ENCODE measurements at places on chromosomes 1 and 21. TPM values are rescaled to one million over a fixed set of nuclear protein-coding genes. Genes with fewer than 3 reads are reported as not detected.
A peak's percentile ranks its signal among the peaks of the same experiment; 100 is the strongest.

DNA sequence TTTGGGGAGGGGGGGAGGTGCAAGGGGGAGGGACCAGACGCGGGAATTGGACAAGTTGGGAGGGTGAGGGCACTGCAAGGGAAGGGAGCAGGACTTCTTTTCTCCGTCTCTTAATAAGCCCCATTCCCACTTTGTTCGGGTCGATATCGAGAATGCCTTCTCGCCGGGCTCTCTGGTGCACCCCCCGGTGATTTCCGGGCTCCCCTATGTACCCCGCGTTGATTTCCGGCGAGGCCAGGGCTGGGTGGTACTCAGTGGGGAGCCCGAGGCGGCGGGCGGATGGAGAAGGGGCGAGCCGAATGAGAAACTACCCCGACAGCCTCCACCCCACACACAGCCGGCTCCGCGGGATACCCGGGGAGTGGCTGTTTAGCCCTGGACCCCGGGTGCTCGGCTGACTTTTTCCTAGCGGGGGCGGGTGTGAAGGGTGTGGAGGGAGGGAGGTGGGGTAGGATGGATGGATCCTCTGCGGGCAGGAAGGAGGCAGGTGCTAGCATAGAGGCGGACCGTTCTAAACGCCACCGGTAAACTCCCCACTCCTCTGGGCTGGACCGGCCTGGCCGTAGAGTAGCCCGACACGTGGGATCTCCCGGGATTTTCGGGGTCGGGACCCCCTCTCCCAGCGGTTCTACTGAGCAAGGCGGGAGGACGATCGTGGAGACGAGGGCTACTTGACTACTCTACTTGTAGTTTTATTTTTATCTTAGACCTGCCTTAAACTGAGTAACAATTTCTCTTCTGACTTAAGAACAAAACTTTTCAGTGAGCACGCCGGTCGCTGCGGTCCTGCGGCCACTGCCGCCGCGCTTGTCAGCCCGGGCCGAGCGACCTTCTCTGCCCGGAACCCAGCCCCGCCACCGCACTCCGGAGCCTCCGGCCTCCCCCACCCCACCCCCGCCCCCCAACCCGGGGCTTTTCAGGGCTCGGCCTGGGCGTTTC is 1.0 kb downstream of the RNF220 start:
- DNase-seq = peak; percentile 20

DNA sequence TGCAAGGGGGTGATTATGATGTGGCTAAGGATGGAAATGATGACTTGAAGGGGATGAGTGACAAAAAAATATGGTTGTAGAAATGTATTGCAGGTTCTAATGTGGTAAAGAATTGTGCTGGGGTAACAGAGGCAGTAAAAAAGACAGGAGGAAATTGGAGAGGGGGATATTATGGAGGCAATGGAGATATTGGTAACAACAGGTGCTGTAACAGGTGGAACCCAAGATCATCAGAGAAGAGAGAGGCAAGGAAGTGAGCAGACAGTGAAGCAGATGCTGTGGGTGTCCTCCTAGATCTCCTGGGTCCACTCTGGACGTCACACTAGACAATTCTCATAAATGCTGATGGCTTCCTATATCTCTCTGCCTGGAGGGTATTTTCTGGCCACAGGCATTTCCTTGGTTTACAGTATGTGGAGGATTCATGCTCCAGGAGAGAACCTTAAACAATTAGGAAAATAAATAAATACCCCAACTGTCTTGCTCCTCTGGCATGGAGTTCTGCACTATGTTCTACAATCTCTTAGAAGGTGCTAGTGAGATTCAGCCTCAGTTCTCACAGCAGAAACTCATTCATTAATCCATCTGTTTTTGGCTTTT is 620.3 kb upstream of the PLXNA2 start:
- no peak for DNase-seq

DNA sequence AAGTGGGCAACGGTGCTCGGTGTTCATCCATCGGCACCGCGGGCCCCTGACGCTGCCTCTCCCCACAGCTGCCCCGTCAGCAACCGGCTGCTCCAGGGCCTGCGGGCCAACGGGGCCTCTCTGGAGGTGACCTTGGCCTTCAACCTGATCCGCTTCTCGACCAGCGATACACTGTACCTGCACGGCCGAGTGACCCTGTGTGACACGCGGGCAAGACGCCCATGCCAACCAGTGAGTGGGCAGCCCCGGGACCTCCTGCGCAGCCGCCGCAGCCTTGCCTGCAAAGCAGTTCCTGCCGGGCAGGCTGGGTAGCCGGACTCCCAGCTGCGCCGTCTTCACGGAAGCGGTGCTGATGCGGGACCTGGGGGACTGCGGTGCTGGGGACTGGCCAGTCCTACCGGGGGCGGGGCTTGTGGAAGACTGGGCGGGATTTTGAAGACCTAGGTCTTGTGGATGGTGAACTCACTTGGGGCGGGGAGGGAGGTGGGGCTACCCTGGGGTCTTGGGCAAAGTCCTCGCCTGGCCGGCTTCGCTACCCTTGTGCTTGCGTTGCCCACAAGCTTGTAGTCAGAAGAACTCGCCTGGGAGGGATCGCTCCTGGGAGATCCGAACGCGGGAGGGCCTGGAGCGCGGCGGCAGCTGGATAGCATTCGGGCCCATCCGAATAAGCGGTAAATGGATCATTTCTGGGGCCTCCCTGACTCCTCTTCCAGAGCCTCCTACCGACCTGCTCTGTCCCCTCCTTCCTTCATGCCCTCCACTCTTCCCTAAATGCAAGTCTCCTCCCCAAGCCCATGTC is 8.8 kb upstream of the CEP85 start:
- DNase-seq = peak; percentile 88

DNA sequence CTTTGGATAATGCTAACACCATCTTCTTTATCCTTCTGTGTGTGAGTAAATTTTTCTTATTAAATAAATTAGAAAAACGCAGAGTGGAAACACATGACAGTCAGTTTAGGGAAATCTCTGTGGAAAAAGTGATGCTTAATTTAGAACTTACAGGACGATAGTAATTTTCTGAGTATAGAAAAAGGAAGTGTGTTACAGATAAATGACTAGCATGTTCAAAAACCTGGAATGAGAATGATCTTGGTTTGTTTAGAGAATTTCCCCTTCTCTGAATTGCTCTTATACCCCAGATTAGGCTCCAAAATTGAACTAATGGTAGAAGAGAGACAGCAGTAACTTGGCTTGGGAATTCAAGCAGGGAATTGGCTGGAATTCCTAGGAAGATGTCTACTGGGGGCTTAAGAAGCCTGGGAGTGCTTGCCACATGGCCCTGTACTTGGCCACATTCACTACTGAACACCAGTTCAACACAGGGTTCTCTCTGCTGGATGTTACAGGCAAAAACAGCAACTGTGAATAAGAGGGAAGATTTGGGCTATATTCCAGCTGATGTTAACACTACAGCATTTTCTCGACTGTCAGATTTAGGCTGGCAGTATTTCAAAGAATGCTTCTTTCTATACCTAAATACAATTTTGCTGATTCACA is 1004.2 kb downstream of the TTLL7 start:
- DNase-seq = no peak

DNA sequence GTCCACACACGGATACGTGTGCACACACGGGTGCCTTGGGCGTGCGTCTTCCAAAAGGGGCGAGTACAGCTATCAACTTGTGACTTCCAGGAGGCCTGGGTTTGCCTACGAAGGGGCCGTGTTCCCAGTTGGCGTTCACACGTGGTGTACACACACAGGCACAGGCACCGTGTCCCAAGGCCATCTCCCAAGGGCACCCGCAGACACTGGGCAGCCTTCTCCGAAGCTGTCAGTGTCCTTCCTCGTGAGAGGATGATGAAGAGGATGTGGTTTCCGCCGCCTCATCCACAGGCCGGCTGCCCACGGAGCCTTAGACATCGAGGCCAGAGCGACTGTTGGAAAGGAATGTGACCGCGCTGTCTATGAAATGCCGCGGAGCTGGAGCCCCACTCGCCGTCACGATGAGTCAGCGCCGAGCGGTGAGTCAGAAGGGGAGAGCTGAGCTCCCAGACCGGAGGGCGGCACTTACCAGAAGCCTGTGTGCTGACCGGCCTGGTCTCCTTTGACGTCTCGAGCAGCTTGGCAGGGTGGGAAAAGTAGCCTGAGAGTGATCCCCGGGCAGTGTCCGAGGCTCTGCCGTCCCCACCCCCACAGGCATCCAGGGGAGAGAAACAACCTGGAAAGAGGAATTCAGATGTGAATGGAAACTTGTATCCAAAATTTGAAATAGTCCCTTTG is 141.4 kb upstream of the ARHGEF16 start:
- DNase-seq = peak; percentile 96

DNA sequence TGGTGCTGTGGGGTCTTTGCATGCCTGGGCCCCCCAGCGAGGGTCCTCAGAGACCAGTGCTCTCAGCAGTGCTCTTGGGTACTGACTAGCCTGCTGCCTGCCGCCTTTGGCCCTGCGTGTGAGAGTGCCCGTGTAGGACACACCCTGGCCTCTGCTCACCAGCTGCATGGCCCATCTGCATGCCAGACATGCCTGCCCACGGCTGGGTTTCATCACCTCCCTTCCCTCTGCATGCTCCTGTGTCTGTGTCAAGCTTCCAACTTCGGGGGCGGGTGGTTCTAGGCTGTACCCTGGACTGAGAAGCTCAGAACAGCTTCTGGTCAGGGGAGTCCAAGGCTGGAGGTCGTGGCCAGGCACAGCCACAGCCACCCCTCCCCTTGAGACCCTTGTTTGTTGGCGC is 56.9 kb downstream of the PTPRF start:
- no peak for DNase-seq

DNA sequence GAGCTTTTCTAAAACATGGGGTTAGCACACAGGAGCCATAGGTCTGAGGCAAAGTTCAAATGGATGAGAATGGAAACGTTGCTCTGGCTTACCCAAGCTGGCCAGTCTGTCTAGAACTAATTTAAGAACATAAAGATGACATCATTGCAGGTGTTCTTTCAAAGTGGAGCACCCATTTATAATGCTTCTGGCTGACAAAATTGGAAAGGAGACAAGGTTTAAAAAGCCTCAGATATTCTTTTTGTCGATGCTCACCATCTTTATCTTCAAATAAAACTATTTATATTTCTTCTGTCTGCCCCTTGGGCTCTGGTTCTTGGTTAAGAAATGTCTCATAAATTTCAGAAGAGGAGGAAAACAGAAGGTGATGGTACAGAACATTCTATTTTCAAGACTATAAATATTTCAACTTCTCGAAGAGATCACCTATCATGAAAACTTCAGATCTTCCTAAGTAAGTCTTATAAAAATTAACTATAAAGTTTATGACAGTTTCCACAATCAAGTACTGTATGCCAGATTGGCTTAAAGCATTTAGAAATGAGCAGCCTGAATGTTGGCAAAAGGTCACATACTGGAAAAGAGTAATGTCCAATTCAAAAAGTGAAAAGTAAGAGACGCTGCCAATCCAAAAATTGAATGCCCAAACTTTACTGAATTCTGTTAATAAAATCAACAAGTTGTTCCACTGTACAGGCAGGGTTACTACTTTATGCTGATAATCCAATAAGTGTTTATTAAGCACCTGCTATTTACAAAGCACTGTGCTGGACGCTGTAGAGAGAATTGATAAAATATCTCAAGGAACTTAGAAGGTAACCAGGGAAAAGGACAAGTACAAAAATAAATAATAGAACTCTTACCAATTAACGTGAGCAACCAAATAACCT is 92.0 kb downstream of the ETS2 start:
- no peak for DNase-seq

- no peak for DNase-seq
These were observed 1630.4 kb upstream of the B3GALT2 start for GRCh38 chr1:194816859-194817258.

TLR5 gene
- 0.88 TPM for total RNA-seq

TRIM46 gene
- 1.1 TPM for total RNA-seq

DNA sequence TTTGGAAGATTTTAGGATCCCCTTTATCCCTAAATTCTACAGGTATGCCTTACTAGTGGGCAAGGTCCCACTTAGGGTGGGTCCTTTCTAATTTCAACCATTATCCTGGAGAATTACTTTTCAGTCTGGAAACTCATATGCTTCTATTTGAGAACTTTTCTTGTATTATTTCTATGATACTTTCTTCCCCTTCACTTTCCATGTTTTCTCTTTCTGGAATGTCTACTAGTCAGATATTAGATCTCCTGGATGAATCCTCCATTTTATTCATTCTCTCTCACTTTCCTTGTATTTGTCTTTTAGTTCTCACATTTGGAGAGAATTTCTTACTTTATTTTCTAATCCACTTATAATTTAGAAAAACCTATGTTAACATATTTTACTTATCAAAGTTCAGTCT is 83.9 kb upstream of the SIPA1L2 start:
- DNase-seq = no peak

GRCh38 chr1:37905727-37906126 is 41.1 kb downstream of the INPP5B start:
- DNase-seq = no peak

DNA sequence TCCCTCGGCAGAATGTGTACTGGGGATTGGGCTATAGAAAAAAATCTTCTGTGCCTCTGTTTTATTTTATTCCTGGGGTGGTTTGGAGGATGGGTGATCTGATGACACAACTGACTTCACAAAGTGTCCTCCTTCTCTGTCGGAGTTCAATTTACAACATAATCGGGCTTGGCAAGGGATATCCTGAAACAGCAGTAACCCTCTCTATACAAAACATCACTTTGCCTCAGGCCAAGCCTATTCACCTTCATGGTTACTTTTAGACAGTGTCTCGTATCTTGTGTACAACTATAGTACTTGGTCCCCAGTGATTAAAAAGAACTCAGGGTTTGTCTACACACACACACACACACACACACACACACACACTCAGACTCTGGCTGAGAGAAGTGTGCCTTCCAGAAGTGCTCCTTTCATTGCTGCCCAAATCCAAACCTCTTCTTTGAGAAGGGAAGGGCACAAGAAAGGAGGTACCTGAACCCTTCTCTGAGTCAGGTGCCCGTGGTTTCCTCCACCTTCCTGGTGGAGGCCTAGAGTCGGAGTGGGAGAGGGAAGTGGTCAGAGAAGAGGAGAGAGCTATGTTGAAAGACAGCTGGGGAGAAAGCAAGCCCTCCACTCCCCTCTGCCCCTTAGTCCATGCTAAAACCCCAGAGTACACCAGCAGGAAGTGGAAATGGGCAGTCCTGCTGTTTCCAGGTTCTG is 62.4 kb upstream of the POU2F1 start:
- DNase-seq = no peak

GRCh38 chr1:154404984-154405746 is at the start of gene IL6R:
IL6R (plus strand) TSS chr1:154405343; CDS start chr1:154405630, 287 bp downstream.
- peak; percentile 95 for DNase-seq

All from hepatocyte (in vitro differentiated cells).